Ovary (tissue), 10 donors: ENCODE measurements at places on chromosomes 5 and 9. TPM values are rescaled to one million over a fixed set of nuclear protein-coding genes. Genes with fewer than 3 reads are reported as not detected.

TLX3 gene
- not detected for total RNA-seq

DOCK2 gene
- 5.4 TPM for total RNA-seq

IFNA16 gene
- total RNA-seq, result not detected

LRRC19 gene
- total RNA-seq, result not detected

SAXO1 gene
- 0.11 TPM for total RNA-seq

STXBP1 gene
- total RNA-seq, result 81.0 TPM

LRRC14B gene
- not detected for total RNA-seq

ABO gene
- total RNA-seq, result 18.1 TPM

SLC34A1 gene
- total RNA-seq, result not detected

AGXT2 gene
- total RNA-seq, result not detected

ROR2 gene
- total RNA-seq, result 13.1 TPM

IL33 gene
- 5.7 TPM for total RNA-seq

CDC25C gene
- not detected for total RNA-seq

C5orf46 gene
- total RNA-seq, result not detected

SIMC1 gene
- total RNA-seq, result 114 TPM

IFNK gene
- not detected for total RNA-seq

SURF4 gene
- 126 TPM for total RNA-seq

SERF1A gene
- total RNA-seq, result 5.7 TPM

TPM2 gene
- total RNA-seq, result 309 TPM

NMUR2 gene
- total RNA-seq, result not detected

CCDC171 gene
- total RNA-seq, result 4.1 TPM

RLN1 gene
- not detected for total RNA-seq

LCN9 gene
- total RNA-seq, result not detected

SLC46A2 gene
- not detected for total RNA-seq

IFNA17 gene
- total RNA-seq, result not detected

HCN1 gene
- total RNA-seq, result not detected

CORO2A gene
- 3.7 TPM for total RNA-seq

NR5A1 gene
- total RNA-seq, result 50.2 TPM

SLC34A3 gene
- total RNA-seq, result 0.46 TPM
